ENCODE measurements at places on chromosomes 5 and 9.

DNA sequence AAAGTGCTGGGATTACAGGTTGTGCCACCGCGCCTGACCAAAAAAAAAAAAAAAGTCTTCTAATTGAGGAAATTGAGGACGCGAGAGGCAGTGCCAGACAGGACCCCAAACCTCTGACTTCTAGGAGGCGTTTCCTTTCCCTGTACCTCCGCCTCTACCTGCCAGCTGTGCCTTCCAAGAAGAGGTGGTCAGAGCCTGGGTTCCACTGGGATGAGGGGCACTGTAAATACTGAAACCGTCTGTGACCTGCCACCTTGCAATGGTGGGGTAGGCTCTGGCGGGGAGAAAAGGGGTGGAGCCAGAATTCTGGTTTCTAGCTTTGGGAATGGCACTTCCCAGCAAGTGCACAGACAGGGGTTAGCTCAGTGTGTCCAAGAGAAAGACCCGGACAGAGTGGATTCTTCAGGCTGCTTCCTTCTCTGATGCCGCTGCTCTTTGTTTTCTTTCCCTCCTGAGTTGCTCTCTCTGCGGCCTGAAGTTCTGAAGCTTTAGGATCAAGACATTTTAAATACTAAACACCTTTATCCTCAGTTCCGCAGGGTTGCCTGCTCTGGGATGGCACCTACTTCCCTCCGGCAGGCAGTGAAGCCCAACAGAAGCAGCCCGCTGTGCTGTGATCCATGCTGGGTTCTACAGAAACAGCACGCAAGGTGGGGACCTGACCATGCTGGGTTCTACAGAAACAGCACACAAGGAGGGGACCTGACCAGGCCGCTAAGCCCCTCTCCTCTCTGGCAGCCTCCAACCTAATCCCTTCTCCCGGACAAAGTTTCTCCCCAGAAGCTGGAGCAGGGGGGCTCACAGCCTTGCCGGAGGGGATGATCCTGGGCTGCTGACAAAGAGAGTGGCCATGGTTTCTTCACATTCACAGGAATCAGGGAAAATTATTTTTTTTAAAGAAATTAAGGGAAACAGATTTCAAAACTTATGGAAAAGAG lies 65.2 kb downstream of the OTULIN start:
- no peak for DNase-seq

DNA sequence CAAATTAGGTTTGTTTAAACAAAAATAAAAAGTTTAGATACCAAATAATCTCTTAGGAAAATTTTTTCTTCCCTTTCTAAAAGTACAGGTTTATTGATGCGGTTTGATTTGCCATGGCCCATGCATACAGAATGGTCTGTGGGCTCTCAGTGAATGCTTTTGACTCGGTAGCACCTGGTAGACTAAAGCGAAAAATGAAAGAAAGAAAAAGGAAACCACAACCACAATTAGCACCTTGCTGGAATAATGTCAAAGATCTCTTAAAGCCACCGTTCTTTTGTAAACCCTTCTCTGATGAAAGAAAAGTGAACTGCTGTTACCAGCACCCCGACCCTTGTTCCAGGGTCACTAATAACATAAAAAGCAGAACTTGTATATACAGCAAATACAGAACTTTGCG lies 157.9 kb downstream of the NFIB start:
- DNase-seq: no peak

- no peak for DNase-seq
Observed at GRCh38 chr5:15704397-15704947, 204.5 kb downstream of the FBXL7 start.

DNA sequence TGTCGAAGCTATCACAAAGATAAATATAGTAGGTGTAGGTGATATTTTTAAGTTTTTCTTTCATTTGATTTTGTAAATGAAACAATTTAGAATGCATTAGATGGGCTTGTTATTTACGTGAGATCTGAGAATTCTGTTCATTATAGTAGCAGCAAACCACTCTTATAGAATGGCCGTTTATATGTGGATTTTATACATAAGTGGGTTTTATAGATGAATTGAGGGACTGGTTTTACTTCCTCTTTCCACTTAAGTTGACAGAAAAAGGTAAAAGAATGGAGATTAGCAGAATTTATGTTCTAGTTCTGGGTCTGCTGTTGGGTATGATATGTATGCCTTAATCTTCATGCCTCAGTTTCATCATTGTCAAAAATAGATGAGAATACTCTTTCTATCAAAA lies 5.6 kb downstream of the RMI1 start:
- DNase-seq: no peak

- DNase-seq: no peak
Observed at GRCh38 chr5:158511454-158511853, 588.3 kb downstream of the EBF1 start.

DNA sequence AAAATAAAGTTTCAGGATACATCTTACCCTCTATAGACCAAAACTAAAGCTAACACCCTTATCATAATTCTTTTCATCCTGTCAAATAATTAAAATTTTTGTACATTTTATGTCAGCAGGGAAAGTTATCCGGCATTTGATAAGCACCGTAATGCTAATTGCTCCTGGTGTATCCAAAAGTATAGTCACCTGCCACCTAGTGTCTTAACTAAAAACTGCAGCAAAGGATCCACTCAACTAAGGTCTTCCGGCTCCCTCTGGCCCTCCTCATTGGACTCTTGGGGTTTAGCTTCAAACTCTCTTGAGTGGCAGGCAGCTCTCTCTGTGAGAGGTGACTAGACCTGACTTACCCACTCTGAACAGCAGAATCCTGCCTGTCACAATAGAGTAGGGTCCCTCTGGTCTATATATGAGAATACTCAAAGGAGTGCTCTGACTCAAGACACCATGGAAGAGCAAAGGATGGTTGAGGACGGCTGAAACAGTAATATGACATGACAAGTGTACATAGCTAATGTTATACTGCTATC lies 60.4 kb upstream of the CAST start:
- no peak for DNase-seq

- no peak for DNase-seq
Observed at GRCh38 chr9:78788101-78788500, 491.2 kb downstream of the PSAT1 start.

GRCh38 chr5:161278739-161279660 lies 267.5 kb downstream of the GABRB2 start:
- no peak for DNase-seq

- DNase-seq: no peak
Observed at GRCh38 chr9:126096340-126096739, 230.3 kb upstream of the MVB12B start.

Measured in cortex of kidney (tissue), 1 donor.